ENCODE measurements at places on chromosomes 11 and 22.

GRCh38 chr11:63680834-63681320 lies 423 bp upstream of the RTN3 start:
- peak; percentile 13 for DNase-seq

- no peak for DNase-seq
Observed at GRCh38 chr22:44532552-44532951, 34.5 kb upstream of the RTL6 start.

- peak; percentile 82 for DNase-seq
Observed at GRCh38 chr11:22192642-22193347, at the start of gene ANO5. TSS of gene ANO5 (plus strand) at chr11:22193085. CDS start at chr11:22193493, 408 bp downstream.

- no peak for DNase-seq
Observed at GRCh38 chr11:64102005-64102738, 63.7 kb downstream of the MACROD1 start.

DNA sequence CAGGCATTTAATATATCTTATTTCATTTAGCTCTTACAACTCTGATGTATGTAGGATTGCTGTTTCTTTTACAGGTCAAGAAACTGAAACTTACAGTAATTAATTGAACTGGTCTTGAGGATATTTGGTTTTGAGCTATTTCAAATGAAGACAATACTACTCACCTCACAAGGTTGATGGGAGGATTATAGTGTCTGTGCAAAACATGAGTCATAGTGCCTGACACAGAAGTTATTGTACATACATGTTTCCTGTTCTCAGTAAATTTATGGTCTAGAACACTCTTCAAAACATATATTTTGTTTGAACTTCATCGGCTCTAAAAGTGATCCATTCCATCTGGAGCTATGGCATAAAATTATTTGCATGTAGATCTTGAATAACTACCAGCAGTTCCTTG lies 61.9 kb downstream of the CECR2 start:
- DNase-seq, result no peak

GRCh38 chr11:10640308-10640707 lies 53.2 kb downstream of the IRAG1 start:
- DNase-seq, result no peak

DNA sequence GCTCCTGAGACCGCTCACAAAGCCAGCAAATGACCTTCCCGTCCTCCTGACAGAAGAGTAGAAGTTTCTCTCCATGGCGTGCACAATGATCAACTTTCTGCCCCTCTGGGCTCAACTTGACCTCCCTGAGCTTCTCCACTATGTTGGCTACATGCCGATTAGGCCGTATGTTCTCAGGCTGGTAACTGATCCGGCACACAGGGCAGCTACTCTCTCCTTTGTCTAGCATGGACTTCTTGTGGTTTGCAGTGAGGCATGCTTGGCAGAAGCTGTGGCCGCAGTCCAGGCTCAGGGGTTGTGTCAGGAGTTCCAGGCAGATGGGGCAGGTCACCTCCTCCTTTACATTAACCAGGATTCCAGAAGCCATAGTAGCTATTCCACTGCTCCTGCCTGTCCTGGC lies 5.1 kb downstream of the TRIM5 start:
- no peak for DNase-seq

GRCh38 chr22:30262917-30263741 lies 3.5 kb downstream of the OSM start:
- DNase-seq, result peak; percentile 79

DNA sequence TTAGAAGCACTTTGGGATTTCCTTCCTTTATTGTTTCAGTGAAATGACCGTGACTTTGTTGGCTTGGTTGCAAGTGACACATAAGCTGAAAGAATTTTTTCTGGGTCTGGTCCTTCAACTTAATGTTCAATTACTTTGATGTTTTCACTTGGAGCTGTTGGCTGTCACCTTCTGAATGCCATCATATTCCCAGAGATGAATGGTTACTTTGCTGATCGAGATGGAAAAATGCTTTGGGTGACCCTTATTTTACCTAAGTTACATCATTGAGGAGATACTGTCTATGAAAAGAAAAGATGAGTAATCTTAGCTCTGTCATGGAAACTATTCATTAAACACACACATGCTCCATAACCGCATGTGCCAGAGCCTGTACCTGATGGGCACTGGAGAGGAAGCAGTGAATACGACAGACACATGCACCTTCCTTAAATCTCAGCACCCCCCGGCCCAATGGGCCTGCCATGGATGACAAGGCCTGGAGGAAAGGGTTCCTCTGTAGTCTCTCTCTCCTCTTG lies 76.9 kb downstream of the TENM4 start:
- peak; percentile 35 for DNase-seq

GRCh38 chr11:128835741-128836430 lies 31.2 kb downstream of the KCNJ1 start:
- no peak for DNase-seq

DNA sequence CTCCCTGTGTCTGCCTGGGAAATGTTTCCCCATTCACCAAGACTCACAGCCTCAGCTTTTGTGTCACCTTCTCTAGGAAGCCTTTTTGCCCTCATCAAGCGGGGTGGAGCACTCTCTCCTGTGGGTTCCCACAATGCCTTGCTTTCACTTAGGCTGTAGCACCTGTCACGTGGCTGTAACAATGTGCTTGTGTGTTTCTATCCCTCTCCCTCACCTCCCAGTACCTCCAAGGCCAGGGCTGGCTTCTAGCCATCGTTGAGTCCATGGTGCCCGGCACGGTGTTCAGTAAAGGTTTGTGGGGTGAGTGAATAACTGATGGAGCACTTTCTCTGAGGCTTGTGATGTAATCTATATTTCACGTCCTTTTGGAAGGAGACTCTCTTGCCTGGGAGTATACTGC lies 153.2 kb downstream of the TTC17 start:
- DNase-seq, result no peak

GRCh38 chr11:124122123-124122522 lies 6.9 kb downstream of the VWA5A start:
- no peak for DNase-seq

- DNase-seq, result no peak
Observed at GRCh38 chr11:35717520-35717919, 54.9 kb downstream of the TRIM44 start.

- DNase-seq, result no peak
Observed at GRCh38 chr11:69918231-69918937, 99.2 kb upstream of the FGF3 start.

DNA sequence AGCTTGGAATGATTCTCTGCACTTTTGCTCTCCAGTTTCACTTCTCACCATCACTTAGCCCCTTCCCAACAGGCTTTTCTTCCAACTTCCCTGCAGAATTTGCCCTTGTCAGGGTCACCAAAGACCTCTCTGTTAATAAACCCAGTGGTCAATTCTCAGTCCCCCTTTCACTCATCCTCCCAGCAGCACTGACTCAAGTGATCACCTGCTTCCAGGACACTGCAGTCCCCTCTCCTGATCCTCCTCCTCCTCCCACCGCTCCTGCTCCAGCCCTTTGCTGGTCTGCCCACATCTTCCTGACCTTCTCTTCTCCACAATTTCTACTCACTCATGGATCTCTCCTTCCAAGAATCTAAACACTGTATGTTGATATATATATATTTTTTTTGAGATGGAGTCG lies 57.9 kb downstream of the SHISAL1 start:
- DNase-seq, result no peak

Data from urothelium cell line (cell line).